ENCODE measurements at places on chromosomes 1 and 21.
A peak's percentile ranks its signal among the peaks of the same experiment; 100 is the strongest.

DNA sequence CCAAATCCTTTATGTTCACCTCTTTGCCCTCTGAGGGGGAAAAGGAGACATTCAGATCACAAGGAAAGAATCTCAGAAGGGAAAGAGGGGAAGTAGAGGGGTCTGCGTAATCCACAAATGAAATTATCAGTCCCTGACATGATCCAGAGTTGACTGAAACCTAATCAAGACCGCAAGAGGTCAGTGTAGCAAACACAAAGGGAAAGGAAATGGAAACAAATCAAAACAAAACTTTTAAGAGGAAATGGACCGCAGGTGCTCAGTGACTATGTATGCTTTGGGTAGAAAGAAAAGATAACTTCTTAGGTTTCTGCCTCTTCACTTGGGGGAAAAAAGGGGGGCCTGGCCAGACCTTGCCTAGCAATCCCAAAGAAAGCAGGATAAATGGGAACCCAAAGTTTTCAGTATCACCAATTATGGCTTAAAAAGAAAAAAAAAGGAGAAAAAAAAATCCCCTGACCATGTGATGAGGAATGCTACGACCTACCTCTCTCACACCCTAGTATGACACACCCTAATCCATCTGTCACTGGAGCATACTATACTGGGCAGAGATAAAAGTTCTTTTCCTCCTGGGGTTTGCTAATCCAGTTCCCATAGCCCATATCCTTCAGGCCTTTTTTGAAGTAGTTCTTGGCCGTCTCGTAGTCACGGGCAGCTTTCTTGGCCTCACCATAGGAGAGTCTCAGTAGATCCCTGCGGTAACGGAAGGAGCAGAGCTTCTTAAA, 16.9 kb downstream of the CHRNB2 start:
- no peak for DNase-seq

GRCh38 chr1:8281843-8282509, 35.9 kb upstream of the SLC45A1 start:
- no peak for DNase-seq

GRCh38 chr1:9595968-9596340, 7.2 kb downstream of the TMEM201 start:
- no peak for DNase-seq

DNA sequence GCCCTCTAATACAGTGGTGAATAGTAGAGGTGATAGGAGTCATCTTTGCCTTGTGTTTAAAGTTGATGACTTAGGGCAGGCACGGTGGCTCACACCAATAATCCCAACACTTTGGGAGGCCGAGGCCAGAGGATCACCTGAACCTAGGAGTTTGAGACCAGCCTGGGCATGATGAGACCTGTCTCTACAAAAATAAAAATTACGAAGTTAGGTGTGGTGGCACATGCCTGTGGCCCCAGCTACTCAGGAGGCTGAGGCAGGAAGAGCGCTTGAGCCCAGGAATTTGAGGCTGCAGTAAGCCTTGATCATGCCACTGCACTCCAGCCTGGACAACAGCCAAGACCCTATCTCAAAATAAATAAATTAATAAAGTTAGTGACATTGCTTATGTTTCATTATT, 26.6 kb downstream of the CAPZA1 start:
- DNase-seq: no peak

DNA sequence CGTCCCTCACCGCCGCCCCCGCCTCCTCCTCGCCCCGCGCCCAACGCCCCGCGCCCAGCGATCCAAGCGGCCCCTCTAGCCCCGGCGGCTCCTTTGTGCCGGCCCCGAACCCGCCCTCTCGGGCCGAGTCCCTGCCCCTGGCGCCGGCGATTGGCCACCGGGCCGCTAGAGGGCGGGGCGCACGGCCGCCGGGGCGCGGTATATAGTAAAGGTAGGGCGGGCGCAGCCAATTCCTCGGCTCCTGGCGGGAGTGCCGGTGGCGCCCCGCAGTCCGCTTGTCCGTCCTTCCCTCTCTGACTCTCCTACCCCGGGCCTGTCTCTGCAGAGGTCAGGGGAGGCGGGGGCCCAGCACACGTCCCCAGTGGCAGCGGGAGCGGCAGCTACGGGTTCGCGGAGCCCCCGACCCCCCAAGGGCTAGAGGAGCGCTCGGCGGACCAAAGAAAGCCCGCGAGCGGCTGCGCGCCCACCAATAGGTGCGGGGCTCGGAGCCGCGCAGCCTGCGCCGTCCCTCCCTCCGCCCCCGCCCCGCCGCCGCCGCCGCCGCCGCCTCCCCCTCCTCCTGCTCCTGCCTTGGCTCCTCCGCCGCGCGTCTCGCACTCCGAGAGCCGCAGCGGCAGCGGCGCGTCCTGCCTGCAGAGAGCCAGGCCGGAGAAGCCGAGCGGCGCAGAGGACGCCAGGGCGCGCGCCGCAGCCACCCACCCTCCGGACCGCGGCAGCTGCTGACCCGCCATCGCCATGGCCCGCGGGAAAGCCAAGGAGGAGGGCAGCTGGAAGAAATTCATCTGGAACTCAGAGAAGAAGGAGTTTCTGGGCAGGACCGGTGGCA, at the start of gene ATP1B1:
TSS of gene ATP1B1 (plus strand) at position 596 of the 826 bp plus-strand sequence. CDS start at position 736, 140 bp downstream.
- peak; percentile 48 for DNase-seq

- no peak for DNase-seq
Observed at GRCh38 chr1:9413071-9413876, 120.6 kb downstream of the SPSB1 start.

Measured in NCI-H524 treated with DMSO at 0.1 percent for 48 hours (cell line).